ENCODE measurements at places on chromosomes 11 and 22. TPM values are rescaled to one million over a fixed set of nuclear protein-coding genes. Genes with fewer than 3 reads are reported as not detected.

Gene IRAG1
- total RNA-seq, result 2.7 TPM

Gene NRIP3
- 6.8 TPM for total RNA-seq

Gene KRTAP5-11
- total RNA-seq, result not detected

Gene ADM2
- 9.1 TPM for total RNA-seq

Gene NAALADL1
- 15.6 TPM for total RNA-seq

Gene SIK2
- total RNA-seq, result 18.3 TPM

Gene MFNG
- total RNA-seq, result 0.72 TPM

Gene OR52E8
- not detected for total RNA-seq

Gene DNAL4
- total RNA-seq, result 17.0 TPM

Gene FOLR3
- total RNA-seq, result 0.88 TPM

Gene CD82
- total RNA-seq, result 14.7 TPM

Gene AIFM3
- total RNA-seq, result 0.59 TPM

Gene SMTNL1
- total RNA-seq, result not detected

Gene OR56A1
- total RNA-seq, result under 0.01 TPM

Gene KCNK4
- total RNA-seq, result 0.29 TPM

Gene RAB39A
- not detected for total RNA-seq

Gene KRTAP5-1
- not detected for total RNA-seq

Gene OR2D2
- total RNA-seq, result 0.36 TPM

Gene C11orf97
- not detected for total RNA-seq
